ENCODE measurements at places on chromosomes 3 and 15.

DNA sequence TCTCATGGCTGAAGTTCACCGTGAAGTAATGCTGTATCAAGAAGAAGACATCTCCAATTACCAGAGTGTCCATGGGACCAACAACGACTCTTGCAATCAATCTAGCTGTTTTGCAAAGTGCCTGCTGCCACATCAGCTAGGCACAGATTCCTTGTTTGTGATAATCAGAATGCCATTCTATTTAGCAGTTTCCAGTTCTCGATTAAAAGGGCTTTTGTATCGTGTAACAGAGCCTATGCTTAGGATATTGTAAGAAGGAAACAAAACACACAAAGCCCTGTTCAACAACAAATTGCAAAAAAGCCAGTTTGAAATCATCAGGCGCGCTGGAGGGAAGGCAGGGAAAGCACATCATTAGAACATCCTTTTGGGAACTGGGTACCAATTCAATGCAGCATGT, 26.1 kb downstream of the RASGRF1 start:
- no peak for DNase-seq

GRCh38 chr15:74589826-74590225, 25.8 kb upstream of the CLK3 start:
- no peak for DNase-seq

- DNase-seq, result peak; percentile 50
These were observed 365.6 kb downstream of the MAGI1 start for GRCh38 chr3:65672871-65673815.

- no peak for DNase-seq
These were observed 53.8 kb downstream of the AGTR1 start for GRCh38 chr3:148751461-148751860.

DNA sequence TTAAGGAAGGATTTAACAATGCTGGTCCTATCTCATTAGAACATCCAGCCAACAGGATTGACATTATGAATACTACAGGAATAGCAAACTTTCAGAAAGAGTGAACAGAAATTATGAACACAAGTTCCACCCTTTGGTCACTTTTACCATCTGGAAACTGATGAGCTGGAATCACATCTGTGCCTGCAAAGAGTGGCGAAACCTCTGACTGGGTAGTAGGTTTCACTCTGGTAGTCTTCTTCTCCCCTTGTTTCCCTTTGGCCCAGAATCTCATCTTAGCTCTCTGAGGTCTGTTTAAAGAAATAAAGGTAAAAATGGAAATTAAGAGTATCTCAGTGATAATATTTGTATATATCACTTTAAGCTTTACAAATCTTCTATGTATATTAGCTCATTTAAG, 73.1 kb downstream of the NR2E3 start:
- no peak for DNase-seq

GRCh38 chr3:29906906-29907305, 626.0 kb downstream of the RBMS3 start:
- no peak for DNase-seq

DNA sequence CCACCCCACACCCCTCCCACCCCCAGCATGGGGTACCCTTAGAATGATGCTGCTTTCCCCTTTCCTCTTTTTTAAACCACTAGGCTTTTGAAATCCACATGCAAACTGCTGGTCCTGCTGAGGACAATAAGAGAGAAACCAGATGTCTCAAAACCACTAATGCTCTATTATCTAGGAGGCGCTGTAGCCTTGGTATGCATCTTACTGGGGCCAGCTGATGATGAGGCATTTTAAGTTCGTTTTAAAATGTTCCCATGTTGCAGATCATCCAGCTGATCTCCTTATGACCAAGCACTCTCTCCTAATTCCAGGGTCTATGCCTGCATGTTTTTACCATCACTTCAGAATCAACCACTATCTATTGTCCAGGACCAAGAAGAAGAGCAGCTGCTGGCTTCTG, 1.3 kb downstream of the NME9 start:
- DNase-seq, result peak; percentile 11

GRCh38 chr3:4948395-4948794, 30.8 kb upstream of the BHLHE40 start:
- no peak for DNase-seq

DNA sequence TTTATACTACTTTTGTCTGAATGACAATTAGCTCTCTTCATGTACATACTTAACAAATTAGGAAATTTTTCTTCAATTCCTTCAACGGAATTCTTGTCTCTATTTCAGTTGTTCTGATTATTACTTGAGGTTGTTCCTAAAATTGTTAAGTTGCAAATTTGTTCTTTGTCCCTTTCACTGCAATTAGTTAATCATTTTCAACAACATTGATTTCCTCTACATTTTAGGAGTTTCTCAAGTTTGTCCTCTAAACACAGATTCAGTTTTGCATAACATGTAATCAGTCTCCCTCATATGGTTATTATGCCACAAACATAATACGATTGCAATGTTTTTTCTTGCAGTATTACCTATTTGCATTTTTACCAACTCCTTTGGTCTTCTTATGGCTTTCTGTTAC, 283.5 kb downstream of the SV2B start:
- DNase-seq, result no peak

GRCh38 chr3:71138410-71138809, 445.1 kb downstream of the FOXP1 start:
- DNase-seq, result no peak

DNA sequence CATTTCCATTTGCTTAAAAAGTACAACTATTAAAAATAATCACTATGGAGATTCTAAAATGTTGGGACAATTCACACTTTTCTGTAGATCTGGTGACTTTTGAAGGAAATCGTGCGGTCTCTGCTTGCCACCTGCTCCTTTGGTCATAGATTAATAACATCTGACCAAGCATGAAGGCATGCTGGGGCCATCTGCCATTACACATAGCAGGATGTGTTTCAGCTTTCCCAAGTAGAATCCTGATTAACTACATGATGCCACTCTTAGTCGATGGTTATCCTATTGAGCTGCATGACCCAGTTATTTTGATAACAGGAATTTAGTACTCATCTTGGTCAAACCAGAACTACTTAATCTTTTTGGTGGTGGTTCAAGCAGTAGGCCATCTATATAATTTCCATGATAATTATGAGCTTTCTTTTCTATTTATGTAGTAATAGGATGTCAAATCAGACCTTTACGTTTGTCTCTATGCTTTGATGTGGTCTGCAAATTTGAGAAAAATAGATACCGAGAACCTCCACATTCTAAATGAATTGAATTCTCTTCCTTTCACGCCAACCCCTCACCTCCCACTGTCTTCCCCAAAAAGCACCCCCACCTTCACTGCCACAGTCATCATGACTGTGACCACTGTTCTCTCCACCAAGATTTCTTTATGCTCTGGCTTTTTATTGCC, 158.1 kb downstream of the DIPK2A start:
- DNase-seq, result no peak
